Heart left ventricle (tissue), 16 donors: ENCODE measurements at places on chromosomes 5 and 9. TPM values are rescaled to one million over a fixed set of nuclear protein-coding genes. Genes with fewer than 3 reads are reported as not detected.

Gene SLC6A7
- total RNA-seq, result not detected

Gene ZNF618
- 2.1 TPM for total RNA-seq

GRCh38 chr9:136198605-136199083 lies 6.3 kb downstream of the LHX3 start:
- no peak for DNase-seq
- H3K27ac ChIP-seq, result no peak overlapping the region
- no peaks in the 10 kb centered on the region for H3K36me3 ChIP-seq
- H3K27me3 ChIP-seq, result peaks cover 99% of the 10 kb centered on the region
- H3K4me1 ChIP-seq, result peaks cover 22% of the 10 kb centered on the region

Gene EGFLAM
- total RNA-seq, result 19.4 TPM

DNA sequence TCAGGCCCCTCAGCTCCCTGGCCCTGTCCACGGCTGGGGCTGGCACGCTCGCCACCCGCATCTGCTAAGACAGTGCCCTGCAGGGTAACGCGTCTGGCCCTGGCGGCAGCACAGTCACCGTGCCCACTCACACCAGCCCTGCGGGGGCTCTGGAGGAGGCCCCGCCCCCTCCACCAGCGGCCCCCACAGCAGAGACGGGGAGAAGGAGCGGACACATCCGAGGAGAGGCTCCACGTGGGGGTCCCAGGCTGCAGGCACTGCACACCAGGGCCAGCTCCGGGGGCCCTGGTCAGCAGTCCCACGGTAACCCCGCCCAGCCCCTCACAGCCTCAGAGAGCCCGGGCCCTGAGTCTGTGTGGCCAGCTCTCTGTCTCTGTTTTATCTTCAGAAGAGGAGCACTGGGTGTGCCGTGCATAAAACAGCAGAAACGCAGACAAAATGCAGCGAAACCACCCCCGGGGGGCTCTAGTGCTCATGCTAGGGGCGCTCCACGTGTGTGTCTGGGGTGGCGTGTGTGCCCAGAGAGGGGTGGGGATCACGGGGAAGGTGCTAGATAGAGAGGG lies 47.5 kb upstream of the NRARP start:
- DNase-seq, result no peak
- H3K27me3 ChIP-seq, result no peaks in the 10 kb centered on the region
- H3K4me3 ChIP-seq, result no peak overlapping the region
- no peak overlapping the region for H3K27ac ChIP-seq
- H3K36me3 ChIP-seq, result no peaks in the 10 kb centered on the region
- H3K4me1 ChIP-seq, result no peaks in the 10 kb centered on the region

DNA sequence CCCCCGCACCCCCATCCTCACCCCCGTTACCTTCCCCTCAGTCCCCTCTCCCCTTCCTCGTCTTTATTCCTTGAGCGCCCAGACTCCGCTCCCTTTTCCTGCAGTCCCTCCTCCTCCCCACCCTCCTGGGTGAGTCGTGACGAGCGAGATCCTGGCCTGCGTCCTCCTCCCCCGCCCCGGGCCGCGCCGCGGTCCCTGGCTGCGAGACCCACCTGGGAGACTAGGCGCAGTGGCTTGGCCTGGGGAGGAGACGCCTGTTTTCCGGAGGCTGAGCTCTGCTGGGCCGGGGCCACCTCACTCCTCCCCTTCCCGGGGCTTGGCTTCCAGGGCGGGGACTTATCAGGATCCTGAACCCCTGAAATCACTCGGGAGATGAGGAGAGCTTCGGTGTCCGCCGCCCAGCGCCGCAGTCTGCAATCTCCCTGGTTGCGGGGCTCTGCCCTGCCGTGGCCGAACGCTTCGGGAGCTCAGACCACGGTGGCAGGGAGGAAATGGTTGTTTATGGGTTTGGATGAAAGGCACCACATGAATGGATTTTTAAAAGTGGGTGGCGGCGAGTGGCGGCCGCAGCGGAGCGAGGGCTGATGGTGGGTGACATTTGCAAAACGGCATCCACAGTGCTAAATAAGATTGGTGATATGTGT lies 984 bp downstream of the STXBP1 start:
- no peaks in the 10 kb centered on the region for H3K27me3 ChIP-seq
- H3K36me3 ChIP-seq, result no peaks in the 10 kb centered on the region
- peaks cover 17% of the 10 kb centered on the region for H3K4me1 ChIP-seq
- H3K27ac ChIP-seq, result peak overlapping the region; percentile 91
- H3K4me3 ChIP-seq, result peak overlapping the region; percentile 99

GRCh38 chr9:133583586-133583985 lies 25.6 kb downstream of the FAM163B start:
- H3K36me3 ChIP-seq, result no peaks in the 10 kb centered on the region
- H3K27me3 ChIP-seq, result peaks cover 15% of the 10 kb centered on the region
- no peak overlapping the region for H3K27ac ChIP-seq
- peak; percentile 88 for DNase-seq
- H3K4me3 ChIP-seq, result no peak overlapping the region

- no peaks in the 10 kb centered on the region for H3K4me1 ChIP-seq
- H3K27me3 ChIP-seq, result no peaks in the 10 kb centered on the region
- H3K27ac ChIP-seq, result no peak overlapping the region
Measured at GRCh38 chr5:10681731-10682679, 79.0 kb downstream of the DAP start.

DNA sequence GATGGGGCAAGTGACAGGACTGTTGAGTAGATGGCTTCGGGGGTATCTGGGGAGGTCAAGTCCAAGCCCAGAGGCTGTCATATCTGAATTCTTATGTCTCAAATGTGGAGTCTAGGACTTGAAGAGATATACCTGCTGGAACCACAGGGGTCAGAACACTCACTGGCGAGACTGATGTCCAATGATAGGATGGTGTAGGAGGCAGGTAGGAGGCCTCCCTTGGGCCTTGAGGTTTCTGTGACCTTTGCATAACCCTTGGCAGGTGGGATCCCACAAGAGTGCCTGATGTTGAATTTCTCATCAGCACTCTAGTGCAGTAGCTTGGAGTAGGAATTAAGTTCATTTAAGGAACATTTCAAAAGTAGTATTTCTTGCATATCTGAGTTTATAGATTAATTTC lies 2.8 kb downstream of the CCL21 start:
- H3K4me3 ChIP-seq, result no peak overlapping the region
- peaks cover 22% of the 10 kb centered on the region for H3K4me1 ChIP-seq
- no peak overlapping the region for H3K27ac ChIP-seq
- H3K36me3 ChIP-seq, result no peaks in the 10 kb centered on the region

DNA sequence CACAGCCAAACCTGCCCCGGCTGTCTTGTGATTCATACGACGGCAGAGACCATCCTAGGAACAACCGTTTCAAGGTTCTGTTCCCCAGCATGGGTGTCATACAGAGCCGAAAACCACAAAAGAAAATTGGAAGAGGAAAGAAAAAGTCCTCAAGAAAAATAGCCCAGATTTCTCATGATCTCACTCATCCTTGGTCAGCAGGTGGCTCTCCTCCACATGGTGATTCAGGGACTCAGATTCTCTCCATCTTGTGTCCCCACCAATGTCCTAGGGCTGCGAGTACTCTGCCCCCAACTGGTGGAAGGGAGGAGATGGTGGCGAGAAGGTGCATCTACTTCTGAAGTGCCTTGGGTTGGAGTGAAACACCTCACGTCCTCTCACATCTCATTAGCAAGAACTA lies 25.6 kb downstream of the PDZD2 start:
- H3K36me3 ChIP-seq, result no peaks in the 10 kb centered on the region
- no peak for DNase-seq
- H3K27ac ChIP-seq, result no peak overlapping the region
- H3K4me3 ChIP-seq, result no peak overlapping the region
- no peaks in the 10 kb centered on the region for H3K4me1 ChIP-seq

DNA sequence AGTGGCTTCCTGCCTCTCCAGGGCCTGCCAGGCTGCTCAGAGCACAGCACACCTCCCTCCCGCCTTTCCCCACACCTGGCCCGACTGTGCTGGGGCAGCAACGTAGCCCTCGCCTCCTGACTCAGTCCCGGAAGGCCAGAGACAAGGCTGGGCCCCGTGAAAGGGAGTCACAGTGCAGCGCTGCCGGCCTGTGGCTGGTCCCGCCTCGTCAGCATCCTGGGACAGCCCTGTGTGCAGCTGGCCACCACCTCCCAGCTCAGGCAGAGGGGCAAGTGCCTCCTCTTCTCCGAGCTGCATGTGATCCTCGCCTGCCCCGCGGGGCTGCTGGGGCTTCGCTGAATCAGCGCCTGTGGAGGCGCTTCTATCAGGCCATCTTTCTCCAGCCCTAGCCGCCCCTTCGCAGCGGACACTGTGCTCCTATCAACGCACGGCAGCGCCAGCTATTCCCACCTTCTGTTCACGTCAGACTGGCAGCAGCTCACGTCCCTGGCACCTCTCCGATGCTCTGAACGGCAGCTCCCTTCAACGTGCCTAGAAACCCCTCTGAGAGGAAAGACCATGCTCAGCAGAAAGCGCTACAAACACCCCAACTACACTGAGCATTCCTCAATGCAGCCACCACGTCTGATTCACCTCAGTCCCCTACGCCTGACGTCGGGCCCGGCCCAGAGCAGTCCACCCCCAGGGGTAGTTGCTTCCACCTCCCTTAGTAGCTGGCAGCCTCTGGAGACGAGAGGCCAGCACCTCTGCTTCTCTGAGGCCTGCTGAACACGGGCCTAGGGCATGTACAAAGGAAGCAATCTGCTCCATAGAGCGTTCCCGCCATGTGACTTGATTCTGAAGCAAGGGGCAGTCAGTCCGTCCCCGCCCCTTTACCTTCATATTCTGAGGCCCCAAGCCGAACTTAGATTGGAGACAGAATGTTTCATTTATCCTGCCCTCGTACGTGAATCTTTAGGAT lies 78.8 kb downstream of the GPR21 start:
- H3K4me1 ChIP-seq, result peaks cover 4% of the 10 kb centered on the region
- no peaks in the 10 kb centered on the region for H3K27me3 ChIP-seq
- DNase-seq, result peak; percentile 45
- peak overlapping the region; percentile 58 for H3K27ac ChIP-seq
- H3K4me3 ChIP-seq, result no peak overlapping the region
- peaks cover 36% of the 10 kb centered on the region for H3K36me3 ChIP-seq

DNA sequence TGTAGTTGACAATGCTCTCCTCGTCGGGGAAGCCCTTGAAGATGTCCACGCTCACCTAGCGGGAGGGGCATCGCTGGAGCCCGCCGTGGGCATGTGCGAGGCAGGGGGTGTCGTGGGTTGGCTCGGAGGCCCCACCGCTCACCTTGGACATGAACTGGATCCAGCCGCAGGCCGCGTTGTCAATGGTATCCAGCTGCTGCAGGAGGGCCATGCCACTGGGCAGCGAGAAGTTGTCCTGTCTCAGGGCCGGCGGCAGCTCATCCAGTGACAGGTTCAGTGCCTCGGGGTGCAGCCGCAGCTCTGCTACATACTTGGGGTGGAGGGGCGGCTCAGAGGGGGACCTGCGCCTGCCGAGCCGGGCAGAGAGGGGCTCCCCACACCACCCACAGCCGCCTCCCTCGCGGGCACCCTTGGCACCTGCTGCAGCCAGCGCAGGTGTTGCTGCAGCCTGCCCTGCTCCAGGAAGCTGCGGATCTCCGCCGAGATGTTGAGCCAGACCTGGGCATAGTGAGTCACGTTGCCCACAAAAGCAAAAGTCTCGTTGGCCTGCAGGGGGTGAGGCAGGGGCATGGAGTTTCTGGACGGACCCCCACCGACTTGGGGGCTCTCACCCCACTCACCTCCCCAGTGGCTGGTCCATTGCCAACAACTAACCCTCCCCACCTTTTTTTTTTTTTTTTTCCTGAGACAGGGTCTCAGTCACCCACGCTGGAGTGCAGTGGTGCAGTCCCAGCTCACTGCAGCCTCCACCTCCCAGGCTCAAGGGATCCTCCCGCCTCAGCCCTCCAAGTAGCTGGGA lies 9.1 kb downstream of the ABCA2 start:
- no peaks in the 10 kb centered on the region for H3K27me3 ChIP-seq
- no peaks in the 10 kb centered on the region for H3K4me1 ChIP-seq
- no peak overlapping the region for H3K4me3 ChIP-seq
- peaks cover 64% of the 10 kb centered on the region for H3K36me3 ChIP-seq

Gene ARSI
- total RNA-seq, result 0.95 TPM

Gene MPDZ
- total RNA-seq, result 60.7 TPM

Gene SLC1A1
- total RNA-seq, result 4.6 TPM

Gene GLT6D1
- total RNA-seq, result not detected

DNA sequence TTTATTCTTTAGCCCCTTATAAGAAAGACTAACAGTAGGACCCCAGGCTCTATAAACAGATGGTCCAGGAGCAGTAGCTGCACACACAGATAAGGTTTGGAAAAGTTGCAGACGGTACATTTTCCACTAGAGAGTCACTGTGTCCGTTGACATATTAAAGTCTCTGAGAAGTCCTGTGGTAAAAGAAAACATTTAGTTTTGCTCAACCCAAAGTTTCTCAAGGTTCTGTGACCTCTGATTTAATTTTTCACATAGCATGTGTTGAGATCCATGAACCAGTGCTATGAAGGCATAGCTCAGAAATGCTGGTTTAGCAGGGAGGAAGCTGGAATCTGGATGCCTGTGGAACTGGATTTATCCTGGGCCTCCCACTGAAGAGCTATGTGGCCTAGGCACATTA lies 62.7 kb upstream of the RASEF start:
- H3K4me1 ChIP-seq, result no peaks in the 10 kb centered on the region
- DNase-seq, result no peak
- H3K27me3 ChIP-seq, result no peaks in the 10 kb centered on the region
- no peak overlapping the region for H3K4me3 ChIP-seq
- no peaks in the 10 kb centered on the region for H3K36me3 ChIP-seq

Gene RELL2
- 0.72 TPM for total RNA-seq
